Non-pigmented ciliary epithelial cell (primary cell): ENCODE measurements at places on chromosomes 6 and 20.

DNA sequence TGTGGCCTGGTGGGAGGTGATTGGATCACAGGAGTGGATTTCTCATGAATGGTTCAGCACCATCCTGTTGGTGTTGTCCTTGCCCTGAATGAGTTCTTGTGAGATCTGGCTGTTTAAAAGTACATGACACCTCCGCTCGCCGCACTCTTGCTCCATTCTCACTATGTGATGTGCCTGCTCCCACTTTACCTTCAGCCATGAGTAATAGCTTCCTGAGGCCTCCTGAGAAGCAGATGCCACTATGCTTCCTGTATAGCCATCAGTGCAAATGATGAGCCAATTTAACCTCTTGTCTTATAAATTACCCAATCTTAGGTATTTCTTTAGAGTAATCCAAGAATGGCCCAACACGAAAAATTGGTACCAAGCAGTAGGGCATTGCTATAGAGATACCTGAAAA lies 34.5 kb downstream of the KIF16B start:
- no peak for DNase-seq

DNA sequence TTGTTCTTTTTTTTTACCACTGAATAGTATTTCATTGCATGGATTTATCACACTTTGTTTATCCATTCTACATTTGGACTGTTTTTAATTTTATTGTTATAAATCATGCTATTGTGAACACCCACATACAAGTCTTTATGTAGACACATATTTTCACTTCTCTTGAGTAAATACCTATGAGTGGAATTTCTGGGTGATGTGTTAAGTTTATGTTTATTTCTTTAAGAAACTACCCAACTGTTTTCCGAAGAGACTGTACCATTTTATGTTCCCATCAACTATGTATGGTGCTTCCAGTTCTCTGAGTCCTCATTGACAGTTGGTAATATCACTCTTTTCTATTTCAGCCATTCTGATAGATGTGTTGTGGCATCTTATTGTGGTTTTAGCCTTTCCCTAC lies 54.0 kb downstream of the RIN2 start:
- no peak for DNase-seq

GRCh38 chr6:52306972-52307870 lies 22.7 kb upstream of the MCM3 start:
- DNase-seq = no peak

DNA sequence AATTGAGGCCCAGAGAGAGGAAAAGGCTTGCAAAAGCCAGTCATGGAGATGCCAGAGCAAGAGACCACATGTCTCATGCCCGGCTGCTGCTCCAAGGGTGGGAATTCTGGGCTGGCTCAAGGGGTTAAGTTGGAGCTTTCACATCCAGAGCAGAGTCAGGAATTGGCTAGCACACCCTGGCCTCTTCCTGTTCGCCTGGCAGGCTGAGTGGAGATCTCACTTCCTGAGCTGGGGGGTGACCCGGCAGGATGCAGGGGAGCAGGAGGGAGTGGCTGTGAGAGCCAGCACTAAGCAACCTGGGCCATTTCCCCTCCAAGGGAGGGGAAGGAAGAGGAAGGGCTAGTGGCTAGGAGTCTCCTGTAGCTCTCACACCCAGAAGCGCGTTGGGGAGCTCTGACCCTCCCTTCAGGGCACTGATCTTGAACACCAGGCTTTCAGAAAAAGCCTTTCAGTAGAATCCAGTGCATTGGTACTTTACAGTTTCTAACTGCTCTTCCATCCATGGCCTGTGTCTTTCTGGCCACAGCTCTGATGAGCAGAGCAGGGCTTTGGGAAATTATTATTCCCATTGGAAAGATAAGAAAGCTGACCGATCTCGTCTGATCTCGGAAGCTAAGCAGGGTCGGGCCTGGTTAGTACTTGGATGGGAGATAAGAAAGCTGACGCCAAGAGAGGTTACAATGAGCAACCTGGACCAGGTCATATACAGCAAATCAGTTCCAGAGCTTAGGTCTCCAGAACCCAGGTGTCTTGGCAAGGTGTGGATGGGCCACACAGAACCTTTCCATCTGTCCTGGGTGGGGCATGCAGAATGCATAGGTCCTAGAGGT lies 2.2 kb upstream of the CCM2L start:
- DNase-seq = no peak

GRCh38 chr6:37130704-37131103 lies 39.2 kb upstream of the PIM1 start:
- no peak for DNase-seq

- DNase-seq = no peak
Observed at GRCh38 chr6:111530218-111530617, 47.2 kb upstream of the REV3L start.

GRCh38 chr6:50663806-50664205 lies 49.5 kb upstream of the TFAP2D start:
- no peak for DNase-seq

GRCh38 chr20:17541996-17542395 lies 10.8 kb upstream of the BFSP1 start:
- peak; percentile 67 for DNase-seq

GRCh38 chr6:72654071-72654621 lies 32.3 kb downstream of the KCNQ5 start:
- no peak for DNase-seq

DNA sequence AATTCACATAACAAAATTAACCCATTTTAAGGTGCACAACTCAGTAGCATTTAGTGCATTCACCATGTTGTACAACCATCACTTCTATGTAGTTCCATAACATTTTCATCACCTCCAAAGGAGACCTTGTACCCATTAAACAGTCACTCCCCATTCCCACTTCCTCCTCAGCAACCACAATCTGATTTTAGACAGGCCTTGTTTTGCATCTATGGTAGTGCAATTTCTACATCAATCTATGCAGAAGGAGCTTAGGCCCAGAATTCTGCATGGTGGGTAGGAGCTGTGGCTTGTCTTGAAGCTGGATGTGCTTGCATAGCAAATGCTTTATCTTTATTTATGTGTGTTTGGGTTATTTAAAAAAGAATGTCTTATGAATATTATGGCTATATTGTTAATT lies 13.5 kb upstream of the HLA-DQA1 start:
- DNase-seq = no peak

- no peak for DNase-seq
Observed at GRCh38 chr6:2030682-2031244, 214.6 kb downstream of the GMDS start.

- peak; percentile 60 for DNase-seq
Observed at GRCh38 chr20:50815162-50815989, 20.5 kb downstream of the BCAS4 start.

GRCh38 chr6:85966828-85967227 lies 324.1 kb upstream of the SYNCRIP start:
- DNase-seq = no peak

DNA sequence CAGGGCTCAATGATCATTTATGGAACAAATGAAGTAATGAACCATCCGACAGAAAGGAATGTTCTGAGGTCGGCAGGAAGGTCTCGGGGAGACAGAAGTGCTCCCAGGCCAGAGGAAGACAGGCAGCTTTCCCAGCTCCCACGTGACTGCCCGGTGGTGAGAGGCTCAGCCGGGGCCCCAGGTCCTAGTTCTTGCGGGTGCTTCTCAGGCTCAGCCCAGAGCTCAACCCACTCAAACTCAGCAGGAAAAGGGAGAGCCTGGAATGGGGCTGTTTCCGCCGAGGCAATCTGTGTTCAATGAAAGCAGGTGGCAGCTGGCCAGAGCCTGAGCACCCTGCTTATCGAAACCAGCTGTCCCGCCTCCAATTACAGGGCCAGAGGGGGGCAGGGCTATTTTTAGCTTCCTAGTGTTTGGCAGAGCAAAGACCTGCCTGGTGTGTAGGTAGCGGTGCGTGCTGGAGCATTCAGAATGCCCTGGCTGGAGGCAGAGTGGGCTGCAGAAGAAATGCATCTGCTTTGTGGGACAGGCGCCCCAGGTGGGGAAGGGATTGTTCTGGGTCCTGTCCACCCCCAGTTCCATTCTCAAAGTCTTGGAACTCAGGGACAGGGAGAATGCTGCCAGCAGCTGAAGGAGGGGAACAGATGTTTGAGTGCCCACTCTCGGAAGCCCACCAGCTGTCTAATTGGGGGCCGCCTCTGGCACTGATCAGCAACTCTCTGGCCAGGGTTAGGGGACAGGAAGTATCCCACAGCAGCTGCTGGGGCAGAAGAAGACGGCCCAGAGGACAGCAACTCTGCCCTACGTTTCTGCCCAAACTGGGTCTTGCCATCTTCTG lies 145.1 kb downstream of the PREX1 start:
- peak; percentile 81 for DNase-seq

GRCh38 chr6:166950443-166950821 lies 5.9 kb downstream of the RNASET2 start:
- no peak for DNase-seq

GRCh38 chr6:158472447-158472846 lies 87.4 kb upstream of the TMEM181 start:
- DNase-seq = no peak

- DNase-seq = no peak
Observed at GRCh38 chr6:122052346-122052900, 347.0 kb upstream of the HSF2 start.

DNA sequence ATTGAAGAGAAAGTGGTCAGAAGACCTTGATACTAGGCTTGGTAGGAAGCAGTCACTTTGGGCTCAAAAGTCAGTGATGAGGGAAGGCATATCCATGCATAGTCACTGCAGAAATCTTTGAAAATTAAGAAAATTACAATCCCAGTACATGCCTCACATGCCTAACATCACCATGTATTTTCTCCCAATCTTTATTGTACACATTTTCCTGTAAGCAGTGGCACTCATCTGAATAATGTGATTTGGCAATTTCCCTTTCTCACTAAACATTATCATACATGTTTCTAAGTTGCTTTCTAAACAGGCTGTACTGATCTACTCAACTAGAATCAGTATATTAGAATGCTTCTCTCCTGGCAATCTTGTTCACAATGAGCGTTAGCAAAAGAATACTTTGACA lies 280.7 kb upstream of the SUPT3H start:
- no peak for DNase-seq

- DNase-seq = no peak
Observed at GRCh38 chr20:51492167-51493092, 50.1 kb downstream of the NFATC2 start.

GRCh38 chr6:35091346-35092083 lies 49.6 kb downstream of the TCP11 start:
- no peak for DNase-seq

DNA sequence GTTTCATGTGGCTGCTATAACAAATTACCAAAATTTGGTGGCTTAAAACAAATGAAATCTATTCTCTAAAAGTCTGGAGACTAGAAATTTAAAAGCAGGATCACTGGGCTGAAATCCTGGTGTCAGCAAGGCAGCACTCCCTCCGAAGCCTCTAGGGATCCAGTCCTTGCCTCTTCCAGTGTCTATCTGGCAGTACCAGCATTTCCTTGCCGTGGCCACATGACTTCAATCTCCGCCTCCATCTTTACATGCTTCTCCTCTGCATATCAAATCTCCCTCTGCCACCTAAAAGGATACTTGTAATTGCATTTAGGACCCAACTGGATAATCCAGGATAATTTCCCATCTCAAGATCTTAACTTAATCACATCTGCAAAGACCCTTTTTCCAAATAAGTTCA lies 30.2 kb downstream of the ARHGAP18 start:
- no peak for DNase-seq

- no peak for DNase-seq
Observed at GRCh38 chr6:14228571-14228970, 111.0 kb downstream of the CD83 start.
